ENCODE measurements at places on chromosomes 2 and 18. TPM values are rescaled to one million over a fixed set of nuclear protein-coding genes. Genes with fewer than 3 reads are reported as not detected.
A peak's percentile ranks its signal among the peaks of the same experiment; 100 is the strongest.

Gene SERPINB5
- total RNA-seq = 25.5 TPM

Gene IAH1
- 37.3 TPM for total RNA-seq

Gene NAT8
- not detected for total RNA-seq

Gene KIAA2012
- not detected for total RNA-seq

Gene TUBA3E
- total RNA-seq = not detected

Gene WBP1
- 68.0 TPM for total RNA-seq

Gene BOK
- total RNA-seq = 72.8 TPM

Gene STK36
- 47.8 TPM for total RNA-seq

Gene IL1B
- total RNA-seq = 1.4 TPM

Gene PID1
- total RNA-seq = not detected

Gene LINC00305
- total RNA-seq = not detected

DNA sequence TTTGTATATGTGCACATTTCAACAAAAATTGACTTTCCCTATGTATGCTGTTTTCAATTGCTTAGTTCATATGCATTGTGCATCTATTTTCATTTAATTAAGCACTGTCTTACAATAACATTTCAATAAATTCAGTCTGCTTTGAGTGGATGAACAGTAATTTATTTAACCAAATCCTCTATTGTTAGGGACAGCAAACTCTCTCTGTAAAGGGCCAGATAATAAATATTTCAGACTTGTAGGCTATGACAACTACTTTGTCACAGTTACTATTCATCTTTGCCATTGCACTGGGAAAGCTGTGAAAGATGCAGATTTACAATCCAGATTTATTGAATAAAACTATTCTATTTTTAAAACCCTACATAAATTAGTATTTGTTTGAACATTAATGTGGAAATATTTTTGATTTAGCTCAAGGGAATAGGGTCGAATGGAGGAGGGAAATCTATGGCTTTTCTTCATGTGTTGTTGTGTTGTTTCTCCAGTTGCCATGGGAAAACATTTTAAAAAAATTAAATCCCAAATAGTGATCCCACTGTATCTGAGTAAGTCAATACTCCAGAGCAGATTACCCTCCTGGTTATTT lies 14.2 kb upstream of the RAB27B start:
- DNase-seq = no peak

GRCh38 chr2:6872394-6872793 lies 5.2 kb upstream of the RSAD2 start:
- DNase-seq = no peak

GRCh38 chr2:275466-275865 lies 10.7 kb downstream of the ACP1 start:
- DNase-seq = no peak

- DNase-seq = peak; percentile 25
These were observed 852 bp downstream of the POLI start for GRCh38 chr18:54269893-54270844.

DNA sequence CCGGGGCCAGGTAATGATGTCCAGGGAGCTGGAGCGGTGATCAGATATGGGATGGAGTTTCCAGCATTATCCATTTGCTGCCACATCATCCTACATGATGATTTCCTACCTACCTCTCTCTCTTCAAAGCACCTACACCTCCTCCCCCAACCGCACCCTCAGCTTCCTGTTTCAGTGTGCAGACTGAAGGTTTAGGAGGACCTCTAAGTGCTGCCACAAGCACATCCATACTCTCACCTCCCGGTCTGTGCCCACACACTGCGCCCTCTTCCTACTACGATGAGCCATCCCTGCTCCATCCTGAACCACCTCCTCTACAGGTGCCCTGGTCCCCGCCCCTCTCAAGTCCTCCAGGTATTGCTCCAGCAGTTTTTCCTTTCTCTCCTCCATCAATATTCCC lies 123.7 kb downstream of the ALPK2 start:
- no peak for DNase-seq

DNA sequence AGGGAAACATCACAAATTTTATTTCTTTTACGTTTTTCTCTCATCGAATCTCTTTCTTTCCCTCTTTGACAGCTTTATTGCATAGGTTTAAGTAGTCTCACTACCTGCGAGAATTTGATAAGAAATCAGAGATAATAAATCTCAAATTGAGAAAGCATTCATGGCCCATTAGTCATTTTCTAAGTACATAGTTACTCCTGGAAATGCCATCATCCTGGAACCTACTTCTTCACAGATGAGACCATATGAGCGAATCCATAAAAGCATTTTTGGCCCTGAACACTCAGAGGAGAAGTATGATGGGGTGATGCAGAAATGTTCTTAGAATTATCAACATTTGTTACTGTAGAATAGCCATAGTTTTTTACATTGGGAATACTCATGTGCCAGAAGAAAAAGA lies 138.0 kb upstream of the ARHGAP28 start:
- no peak for DNase-seq

DNA sequence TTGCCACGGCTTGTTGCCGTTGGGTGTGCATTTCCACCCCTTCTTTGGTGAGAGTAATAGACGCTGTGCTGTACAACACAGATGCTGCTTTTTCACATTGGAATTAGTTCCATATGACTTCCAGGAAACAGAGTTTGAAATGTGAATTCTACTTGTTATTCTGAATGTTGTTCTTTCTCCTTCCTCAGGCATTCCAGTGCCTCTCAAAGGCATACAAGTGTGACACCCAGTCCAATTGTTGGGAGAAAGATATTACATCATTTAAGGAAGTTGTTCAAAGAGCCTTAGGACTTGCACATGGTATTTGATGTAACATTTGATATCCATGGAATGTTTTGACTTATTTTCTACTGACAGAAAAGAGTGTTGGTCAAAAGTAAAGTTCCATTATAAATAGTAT lies 134.4 kb upstream of the LTBP1 start:
- no peak for DNase-seq

- peak; percentile 93 for DNase-seq
These were observed 140.9 kb downstream of the CAPN13 start for GRCh38 chr2:30666266-30666874.

- no peak for DNase-seq
These were observed 63.4 kb upstream of the GPC1 start for GRCh38 chr2:240372101-240372500.

DNA sequence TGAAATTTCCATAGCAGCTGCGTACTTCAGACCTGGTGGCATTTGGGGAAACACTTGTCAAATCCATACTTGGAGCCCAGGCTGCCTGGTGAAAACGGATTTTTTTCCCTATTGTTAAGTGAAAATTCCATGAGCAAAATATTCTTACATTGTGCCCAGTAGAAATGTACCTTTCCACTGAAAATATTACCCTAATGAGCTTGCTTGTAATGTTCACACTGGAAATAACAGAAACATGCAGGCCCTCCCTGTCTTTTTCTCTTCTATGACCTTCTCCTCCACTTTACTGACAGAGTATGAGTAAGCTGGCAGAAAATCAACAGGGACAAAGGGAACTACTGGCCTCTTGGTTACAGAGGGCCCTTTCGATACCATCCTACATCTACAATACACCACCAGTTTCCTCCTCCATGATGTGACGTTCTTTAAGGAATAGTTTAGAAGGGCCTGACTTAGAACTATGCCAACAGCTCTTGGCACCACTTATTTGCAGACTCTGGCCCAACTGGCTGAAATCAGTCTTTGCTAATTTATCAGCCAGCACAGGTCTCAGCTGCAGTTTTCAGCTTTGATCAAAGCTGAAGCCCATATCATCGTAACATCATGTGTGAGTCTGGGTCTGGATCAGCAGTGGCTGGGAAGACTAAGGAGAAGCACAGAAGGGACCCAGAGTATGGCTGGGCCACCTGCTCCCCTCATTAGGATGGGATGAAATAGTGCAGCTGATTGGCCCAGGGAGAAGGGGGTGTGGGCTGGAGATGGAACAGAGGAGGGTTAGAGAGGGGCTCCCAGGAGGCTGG lies 272.2 kb upstream of the ID2 start:
- DNase-seq = no peak

DNA sequence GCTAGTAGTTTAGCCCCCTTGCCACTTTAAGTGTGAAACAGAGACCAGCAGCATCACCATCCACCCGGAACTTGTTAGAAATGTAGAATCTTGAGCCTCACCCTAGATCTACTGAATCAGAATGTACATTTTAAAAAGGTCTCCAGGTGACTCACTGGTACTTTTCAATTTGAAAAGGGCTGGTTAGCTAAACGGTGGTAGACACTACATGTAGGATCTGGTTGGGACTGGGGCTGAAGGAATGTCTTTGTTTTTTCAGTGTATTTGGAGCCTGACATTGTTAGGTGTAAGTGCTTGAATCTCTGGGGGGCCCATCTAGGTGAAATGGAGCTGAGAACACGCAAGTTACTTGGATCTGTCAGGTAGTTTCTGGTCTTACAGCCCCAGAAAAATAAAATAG lies 44.0 kb upstream of the XPO1 start:
- no peak for DNase-seq

DNA sequence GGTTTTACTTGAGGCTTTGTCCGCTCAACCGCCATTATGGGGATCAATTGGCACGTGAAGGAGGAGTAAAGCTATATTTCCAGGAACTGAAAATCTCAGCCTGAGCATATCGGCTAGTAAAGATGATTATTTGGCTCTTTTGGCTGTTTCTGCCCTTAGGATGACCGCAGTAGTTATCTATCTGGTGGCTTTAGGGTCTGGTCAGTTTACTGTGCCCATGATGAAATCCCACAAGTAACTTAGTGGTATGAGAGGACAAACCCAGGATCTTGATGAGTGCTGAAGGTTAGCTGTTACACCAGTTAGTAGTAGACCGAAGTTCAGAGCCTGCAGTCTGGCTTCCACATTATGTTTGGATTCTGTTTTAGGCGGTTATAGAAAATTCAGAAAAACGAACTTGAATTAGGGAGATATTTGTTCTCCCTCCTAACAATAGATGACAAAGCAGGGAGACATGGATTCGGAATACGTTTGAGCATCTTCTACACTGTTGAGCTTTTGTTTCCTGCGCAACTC lies 1.2 kb downstream of the MAT2A start:
- DNase-seq = no peak

DNA sequence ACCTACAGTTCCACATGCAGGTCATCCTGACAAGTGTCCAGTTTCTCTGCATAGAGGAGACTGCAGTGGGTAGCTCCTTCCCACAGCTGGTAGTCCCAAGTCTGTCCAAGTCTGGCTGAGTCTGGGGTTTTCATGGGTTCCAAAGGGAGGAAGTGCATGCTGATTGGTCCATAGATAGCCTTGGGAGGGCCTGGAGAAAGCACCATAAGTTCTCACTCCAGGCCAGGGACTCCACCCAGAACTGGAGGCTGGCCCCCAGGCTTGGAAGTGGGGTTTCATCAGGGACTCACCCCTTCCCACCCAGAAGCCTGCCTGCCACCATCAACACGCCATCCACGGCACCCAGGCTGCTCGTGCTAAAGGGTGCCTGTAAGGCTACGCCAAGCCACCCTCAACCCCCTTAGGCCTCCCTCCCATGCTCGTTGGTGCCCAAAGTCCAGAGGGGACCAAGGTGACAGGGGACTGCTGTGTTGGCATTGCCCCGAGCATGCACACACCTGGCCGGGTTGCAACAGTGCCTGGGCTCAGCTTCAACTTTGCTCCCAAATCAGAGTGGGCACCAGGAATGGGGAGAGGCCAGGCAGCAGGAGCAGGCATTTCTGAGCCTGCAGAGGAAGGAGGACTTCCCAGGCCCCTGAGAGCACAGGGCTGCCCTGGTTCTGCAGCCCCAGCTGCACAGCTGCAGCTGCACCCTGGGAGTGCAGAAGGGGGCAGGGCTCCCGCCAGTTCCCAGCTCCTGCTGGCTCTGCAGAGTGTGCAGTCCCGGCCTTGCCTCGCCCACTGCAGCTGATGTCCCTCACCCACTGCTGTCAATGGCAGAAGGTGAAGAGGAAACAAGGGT lies 116.5 kb upstream of the MAP2 start:
- no peak for DNase-seq

GRCh38 chr2:239476029-239476756 lies 75.4 kb upstream of the HDAC4 start:
- no peak for DNase-seq

GRCh38 chr2:101442667-101443061 lies 32.2 kb downstream of the RFX8 start:
- DNase-seq = no peak

DNA sequence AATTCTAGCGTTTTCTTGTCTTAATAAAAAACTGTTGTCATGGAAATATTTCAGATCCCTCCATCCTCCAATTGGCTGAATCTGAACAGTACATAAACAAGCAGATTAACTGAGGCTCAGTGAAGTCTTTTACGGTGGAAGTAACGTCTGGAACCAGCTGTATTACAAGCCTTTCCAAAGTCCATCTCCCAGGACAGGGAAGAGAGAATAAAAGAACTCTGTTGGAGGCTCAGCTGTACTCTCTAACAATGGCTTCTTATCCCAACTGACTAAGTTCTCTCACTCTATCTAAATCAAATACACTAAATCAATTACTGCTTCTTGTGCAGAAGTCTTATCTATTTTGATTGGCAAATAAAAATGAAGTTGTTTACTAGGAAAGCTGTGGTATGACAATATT lies 19.9 kb upstream of the NEDD4L start:
- DNase-seq = no peak

- no peak for DNase-seq
These were observed 66.0 kb upstream of the ST3GAL5 start for GRCh38 chr2:85954590-85955458.

DNA sequence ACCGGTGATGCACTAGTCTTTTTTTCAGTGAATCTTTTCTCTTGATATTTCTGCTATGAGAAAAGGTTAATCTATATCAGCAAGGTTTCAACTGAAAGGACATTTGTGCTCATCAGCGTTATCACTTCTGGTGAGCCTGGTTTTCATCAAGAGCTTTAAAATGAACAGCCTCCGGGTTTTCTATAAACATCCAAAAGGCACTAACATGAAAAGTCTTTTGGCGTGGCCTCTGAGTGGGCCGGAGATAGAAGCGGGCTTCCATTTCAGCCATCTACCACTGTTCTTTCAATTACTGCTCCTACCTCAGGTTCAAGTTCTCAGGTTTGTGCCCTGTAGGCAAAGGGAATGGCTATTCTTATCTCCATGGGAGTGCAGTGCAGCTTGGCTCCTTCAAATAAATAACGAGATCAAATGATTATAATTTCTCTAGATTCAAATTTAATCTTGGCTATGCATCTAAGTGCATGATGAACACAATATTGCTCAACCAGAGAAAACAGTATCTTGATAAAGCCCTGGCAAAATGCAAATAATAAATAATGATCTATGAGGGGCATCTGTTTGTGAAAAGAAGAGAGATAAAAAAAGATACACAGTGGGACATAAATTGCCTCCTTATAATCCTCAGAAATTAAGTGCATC lies 314.8 kb downstream of the CDH2 start:
- DNase-seq = no peak

- peak; percentile 73 for DNase-seq
These were observed 7.0 kb upstream of the EPG5 start for GRCh38 chr18:45974088-45974536.

GRCh38 chr18:79816092-79816491 lies 18.4 kb downstream of the KCNG2 start:
- DNase-seq = no peak

- peak; percentile 91 for DNase-seq
These were observed 48.2 kb upstream of the PPM1B start for GRCh38 chr2:44120428-44120827.

DNA sequence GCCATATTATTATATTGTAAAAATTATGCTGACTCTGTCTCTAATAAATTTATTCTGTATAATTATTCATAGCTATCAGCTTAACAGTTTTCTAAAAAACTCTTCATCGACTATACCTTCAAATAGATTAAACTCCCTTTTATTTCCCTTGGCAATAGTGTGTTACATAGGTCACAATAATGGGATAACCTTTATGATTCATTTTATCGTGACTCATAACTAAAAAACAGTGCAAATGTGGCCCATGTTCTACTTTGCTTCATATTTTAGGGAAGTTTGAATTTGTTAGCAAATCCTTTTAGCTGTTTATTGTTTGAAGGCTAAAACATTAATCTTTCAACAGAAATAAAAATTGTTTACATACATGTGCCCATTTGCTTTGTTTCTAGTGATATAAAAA lies 783.2 kb upstream of the CDH2 start:
- no peak for DNase-seq

All from PC-9 (cell line).